ENCODE measurements at places on chromosomes 6 and 20.
A peak's percentile ranks its signal among the peaks of the same experiment; 100 is the strongest.

GRCh38 chr6:37897321-37897720 lies 77.8 kb downstream of the ZFAND3 start:
- no peak for DNase-seq

GRCh38 chr20:20255099-20255498 lies 112.8 kb upstream of the INSM1 start:
- DNase-seq: no peak

DNA sequence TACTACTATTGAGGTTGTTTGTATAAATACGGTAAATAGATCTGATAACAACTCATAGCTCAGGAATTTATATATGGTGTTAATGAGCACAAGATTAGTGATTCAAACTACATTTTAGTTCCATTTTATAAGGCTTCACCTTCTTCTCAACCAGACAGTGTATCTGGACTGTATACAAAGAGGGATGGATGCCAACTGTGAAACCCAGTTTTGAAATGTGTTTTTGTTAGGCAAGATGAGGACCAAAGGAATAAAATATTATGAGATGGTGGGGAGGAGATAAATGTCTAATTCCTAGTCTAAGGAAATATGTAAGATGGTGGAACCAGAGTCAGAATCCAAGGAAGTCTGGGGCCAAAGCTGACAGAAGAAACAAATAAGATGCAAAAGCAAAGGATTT lies 329.0 kb downstream of the GRIK2 start:
- no peak for DNase-seq

DNA sequence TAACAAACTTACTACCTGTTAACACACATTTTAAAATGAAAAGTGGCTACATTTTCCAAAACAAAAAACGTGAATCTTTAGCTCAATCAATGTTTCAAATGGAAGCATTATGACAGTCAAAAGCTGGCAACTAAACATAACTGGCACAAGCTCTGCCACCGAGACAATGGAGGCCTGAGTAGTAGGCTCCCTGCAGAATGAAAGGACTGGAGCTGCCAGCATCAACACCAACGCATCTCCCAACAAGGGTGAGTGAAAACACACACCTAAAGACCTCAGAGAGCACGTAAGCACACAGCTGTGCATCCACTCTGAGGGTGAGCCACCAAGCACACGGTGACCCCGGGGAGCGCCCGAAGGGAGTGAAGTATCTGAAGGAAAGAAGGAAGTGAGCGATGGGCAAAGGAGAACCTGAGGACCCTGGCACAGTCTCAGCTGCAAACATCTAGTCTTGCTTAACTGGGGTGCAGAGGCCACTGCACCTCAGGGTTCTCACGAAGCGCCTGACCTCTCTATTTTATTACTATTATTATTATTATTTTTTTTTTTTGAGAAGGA lies 1.6 kb upstream of the ADRM1 start:
- no peak for DNase-seq

GRCh38 chr20:57464642-57465211 lies 60.2 kb downstream of the CTCFL start:
- DNase-seq: no peak

GRCh38 chr6:73565767-73566485 lies 45.1 kb upstream of the EEF1A1 start:
- DNase-seq: no peak

GRCh38 chr6:4774715-4775493 lies 1.3 kb upstream of the CDYL start:
- DNase-seq: peak; percentile 47

- no peak for DNase-seq
These were observed 19.1 kb upstream of the MYLIP start for GRCh38 chr6:16109659-16110305.

GRCh38 chr20:53693262-53693871 lies 99.7 kb upstream of the ZNF217 start:
- peak; percentile 11 for DNase-seq

DNA sequence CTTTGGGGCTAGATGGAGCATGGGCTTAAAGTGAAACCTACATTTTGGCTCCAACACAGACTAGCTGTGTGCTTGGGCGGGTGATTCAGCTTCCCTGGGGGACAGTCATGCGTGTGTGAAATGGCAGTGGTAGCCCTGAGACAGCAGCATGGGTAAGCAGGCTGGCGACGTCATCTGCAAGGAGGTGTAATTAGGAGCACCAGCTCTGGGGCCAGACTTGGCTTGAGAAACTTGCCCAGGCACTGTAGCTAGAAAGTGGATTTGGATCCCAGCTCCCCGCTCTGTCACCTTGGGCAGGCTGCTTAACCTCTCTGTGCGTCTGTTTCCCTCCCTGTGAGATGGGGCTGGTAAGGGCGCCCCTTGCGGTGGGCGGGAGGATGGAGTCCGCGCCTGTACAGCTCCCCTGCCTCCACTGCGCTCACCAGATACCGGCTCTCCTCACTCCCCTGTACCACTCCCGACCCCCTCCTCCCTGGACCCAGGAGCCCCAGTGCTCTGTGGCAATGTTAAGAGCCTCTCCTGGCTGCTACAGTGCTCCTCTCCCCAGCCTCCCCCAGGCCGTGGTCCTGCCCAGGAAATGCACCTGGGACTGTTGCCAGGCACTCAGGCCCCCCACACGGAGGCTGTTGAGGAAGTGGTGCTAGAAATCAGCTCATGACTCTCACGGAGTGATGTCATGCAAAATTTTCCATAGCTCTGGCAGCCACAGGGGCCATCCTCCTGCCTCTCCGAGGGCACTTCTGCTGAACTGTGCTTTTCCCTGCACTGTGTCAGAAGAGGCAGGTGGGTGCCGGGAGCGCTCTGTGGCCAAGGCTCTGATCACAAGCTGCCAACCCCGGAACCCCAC lies 44.6 kb downstream of the SYNJ2 start:
- peak; percentile 92 for DNase-seq

GRCh38 chr6:144536079-144536478 lies 250.9 kb downstream of the UTRN start:
- no peak for DNase-seq

DNA sequence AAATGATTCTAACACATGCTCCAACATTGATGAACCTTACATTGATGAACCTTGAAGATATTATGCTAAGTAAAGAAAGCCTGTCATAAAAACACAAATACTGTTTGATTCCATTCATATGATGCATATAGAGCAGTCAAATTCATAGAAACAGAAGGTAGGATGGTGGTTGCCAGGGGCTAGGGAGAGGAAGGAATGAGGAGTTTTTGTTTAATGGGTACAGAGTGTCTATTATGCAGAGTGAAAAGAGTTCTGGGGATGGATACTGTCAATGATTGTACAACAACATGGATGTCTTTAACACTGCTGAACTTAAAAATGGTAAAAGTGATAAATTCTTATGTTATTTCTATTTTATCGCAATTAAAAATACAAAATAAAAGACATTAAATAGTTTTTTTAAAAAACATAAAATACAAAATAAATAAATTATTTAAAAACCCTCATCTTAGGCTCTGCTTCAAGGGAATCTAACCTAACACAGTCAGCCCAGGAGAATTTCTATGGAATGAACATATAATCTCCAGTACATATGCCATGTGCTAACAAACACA lies 451.0 kb downstream of the PLCB1 start:
- DNase-seq: no peak

- no peak for DNase-seq
These were observed 90.1 kb upstream of the PREP start for GRCh38 chr6:105492706-105493673.

- no peak for DNase-seq
These were observed 14.9 kb downstream of the NT5E start for GRCh38 chr6:85464722-85465150.

DNA sequence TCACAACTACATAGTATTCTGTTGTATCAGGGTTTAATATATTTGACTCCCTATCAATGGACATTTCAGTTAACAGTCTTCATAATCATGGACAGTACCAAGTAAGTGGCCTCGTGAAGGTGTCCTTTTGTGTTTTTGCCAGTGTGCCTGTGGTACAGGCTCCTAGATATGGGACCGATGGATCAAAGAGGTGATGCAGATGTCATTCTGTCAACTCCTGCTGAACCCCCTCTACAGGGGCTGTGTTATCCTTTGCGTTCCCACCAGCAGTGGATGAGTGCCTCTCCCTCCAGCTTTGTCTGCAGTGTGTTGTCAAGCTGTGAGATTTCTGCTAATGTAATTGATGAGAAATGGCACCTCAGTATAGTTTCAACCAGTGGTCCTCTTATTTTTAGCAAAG lies 210.7 kb downstream of the QKI start:
- DNase-seq: no peak

DNA sequence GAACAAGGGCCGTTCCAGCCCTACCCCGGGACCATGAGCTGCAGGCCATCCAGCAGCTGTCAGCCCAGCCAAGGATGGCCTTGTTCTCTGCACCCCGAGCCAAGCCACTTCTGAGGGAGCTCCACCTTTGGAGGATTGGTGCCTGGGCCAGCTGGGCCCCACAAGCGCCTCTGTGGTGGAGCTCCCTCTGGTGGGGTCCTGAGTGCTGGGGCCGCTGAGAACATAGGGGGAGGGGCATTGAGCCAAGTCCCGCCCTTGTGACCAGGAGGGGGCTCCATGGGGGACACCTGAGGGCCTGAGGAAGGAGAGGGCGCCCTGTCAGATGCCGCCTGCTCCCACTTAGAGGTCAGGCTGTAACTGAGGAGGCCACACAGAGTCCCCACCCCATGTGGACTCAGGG lies 43.2 kb downstream of the YTHDF1 start:
- DNase-seq: no peak

- no peak for DNase-seq
These were observed 17.3 kb downstream of the RAMACL start for GRCh38 chr6:166569206-166569605.

DNA sequence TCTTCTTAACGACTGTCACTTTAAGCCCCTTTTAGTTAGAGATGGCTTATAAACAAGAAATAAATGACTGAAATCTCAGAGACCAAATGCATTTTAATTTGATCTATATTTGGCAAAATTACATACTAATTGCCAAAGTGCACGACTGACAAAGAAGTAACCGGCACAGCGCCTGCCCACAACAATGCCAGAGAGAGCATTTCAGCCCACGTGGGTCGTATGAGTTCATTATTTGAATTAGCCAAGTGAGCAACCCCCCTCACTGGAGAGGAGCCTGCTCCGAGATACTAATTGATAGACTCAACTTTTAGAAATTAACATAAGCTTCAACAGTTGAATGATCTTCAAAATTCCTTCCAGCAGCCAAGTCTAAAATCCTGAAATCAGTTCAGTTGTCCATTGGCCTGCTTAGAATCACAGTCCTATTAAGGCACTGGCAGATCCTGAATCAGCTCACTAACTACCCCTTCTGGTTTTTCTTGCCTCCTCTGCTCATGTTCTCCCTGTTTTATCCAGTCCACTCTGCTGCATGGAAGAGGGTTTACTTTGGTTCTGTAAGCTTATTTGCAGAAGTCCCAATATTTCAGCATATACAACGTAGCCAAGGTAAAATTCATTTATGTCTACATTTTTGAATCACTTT lies 519.1 kb upstream of the AGPAT4 start:
- DNase-seq: no peak

- DNase-seq: no peak
These were observed 334.7 kb upstream of the FLRT3 start for GRCh38 chr20:14672066-14672465.

GRCh38 chr6:41475737-41476357 lies 70.3 kb upstream of the FOXP4 start:
- no peak for DNase-seq

- DNase-seq: no peak
These were observed 42.8 kb upstream of the UBR2 start for GRCh38 chr6:42520786-42521607.

All from stimulated activated naive CD4-positive, alpha-beta T cell (primary cell).